Kidney tubule cell (primary cell): ENCODE measurements at places on chromosomes 6 and 20.

DNA sequence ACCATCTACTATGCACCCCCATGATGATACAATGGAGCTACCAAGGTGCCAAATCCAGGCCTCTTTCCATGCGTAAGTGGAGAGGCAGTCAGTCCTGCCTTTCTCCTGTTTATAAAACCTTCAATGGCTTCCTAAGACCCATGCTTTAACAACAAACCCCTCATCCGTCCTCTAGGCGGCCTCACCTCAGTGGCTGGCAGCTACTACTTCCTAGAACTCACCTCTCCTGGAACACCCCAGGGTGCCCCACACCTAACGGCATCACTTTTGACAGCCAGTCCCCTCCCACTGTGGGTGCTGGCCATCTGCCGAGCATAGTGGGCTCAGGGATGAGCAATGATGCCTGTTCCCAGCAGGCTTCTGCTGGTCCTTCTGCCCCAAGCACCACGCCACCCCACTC is 80.0 kb upstream of the TAB2 start:
- no peak for DNase-seq

DNA sequence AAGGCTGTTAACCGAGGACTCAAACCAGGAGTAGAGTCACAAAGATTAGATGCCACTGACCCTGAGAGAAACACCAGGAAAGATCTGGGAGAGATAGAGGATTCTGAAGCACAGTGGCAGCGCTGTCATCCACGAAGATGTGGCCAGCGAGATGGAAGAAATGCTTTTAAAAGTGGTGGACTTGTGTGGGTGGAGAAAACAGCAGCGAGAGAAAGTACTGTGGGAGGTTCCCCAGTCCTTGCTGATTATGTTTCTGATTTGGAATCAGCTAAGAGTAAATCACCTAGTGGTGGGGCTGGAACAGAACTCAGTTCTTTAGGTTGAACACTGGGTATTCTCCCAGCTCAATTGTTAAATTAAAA is 435 bp upstream of the ZNF322 start:
- DNase-seq, result no peak

- no peak for DNase-seq
Observed at GRCh38 chr6:118514689-118515088, 33.4 kb upstream of the PLN start.

GRCh38 chr6:119495230-119495683 is 145.7 kb upstream of the MAN1A1 start:
- peak; percentile 23 for DNase-seq

DNA sequence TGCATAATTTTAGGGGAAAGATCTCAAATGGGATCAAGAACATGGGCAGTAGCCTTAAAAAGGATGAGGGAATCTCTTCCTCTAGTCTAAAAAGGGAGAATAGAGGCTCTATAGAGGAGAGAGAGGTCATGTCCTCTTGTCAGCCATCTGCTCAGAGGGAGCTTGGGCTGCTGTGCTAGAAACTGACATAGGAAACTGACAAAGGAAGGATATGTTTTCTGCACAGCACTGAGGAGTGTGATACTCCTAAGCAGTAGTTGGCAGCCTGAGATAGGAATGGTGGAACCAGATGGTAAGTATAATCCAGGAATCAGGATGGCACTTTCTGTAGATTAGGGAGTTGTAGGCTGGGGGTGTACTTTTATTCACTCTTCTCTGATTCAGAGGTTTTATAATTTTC is 59.2 kb downstream of the PTPRA start:
- no peak for DNase-seq
